Left forelimb (tissue), 1 donor: ENCODE measurements at places on chromosomes 11 and 22.

DNA sequence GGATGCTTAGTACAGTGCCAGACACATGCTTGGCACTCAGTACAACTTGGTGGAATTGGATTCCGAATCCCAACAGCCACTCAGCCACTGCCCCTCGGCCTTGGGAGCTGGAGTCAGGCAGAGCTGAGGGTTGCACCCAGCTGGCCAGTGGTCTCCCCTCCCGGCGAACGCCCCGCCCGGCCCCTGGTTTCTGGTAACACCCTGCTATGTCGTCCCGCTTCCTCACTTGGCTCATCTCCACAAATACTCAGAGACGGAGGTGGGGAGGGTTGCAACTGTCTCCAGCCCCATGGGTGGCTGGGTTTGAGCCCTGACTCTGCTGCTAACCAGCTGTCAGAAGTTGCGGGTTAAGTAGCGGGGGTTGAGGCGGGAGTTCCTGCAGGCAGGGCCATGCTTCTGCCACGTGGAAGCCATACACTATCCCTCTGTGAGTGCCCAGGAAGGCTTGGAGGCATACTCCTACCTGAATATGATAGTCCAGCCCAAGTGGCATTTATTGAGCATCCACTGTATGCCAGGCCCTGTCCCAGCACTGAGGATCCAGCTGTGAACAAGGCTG is 67.1 kb downstream of the GRIK4 start:
- DNase-seq, result no peak

DNA sequence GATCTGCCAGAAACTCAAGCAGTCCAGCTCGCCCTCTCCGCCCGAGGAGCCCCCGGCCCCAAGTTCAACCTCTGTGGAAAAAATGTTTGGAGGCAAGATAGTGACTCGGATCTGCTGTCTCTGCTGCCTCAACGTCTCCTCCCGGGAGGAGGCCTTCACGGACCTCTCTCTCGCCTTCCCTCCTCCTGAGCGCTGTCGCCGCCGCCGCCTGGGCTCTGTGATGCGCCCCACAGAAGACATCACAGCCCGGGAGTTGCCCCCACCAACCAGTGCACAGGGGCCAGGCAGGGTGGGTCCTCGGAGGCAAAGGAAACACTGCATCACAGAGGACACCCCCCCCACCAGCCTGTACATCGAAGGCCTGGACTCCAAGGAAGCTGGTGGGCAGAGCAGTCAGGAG is 20.8 kb downstream of the USP35 start:
- DNase-seq, result no peak

DNA sequence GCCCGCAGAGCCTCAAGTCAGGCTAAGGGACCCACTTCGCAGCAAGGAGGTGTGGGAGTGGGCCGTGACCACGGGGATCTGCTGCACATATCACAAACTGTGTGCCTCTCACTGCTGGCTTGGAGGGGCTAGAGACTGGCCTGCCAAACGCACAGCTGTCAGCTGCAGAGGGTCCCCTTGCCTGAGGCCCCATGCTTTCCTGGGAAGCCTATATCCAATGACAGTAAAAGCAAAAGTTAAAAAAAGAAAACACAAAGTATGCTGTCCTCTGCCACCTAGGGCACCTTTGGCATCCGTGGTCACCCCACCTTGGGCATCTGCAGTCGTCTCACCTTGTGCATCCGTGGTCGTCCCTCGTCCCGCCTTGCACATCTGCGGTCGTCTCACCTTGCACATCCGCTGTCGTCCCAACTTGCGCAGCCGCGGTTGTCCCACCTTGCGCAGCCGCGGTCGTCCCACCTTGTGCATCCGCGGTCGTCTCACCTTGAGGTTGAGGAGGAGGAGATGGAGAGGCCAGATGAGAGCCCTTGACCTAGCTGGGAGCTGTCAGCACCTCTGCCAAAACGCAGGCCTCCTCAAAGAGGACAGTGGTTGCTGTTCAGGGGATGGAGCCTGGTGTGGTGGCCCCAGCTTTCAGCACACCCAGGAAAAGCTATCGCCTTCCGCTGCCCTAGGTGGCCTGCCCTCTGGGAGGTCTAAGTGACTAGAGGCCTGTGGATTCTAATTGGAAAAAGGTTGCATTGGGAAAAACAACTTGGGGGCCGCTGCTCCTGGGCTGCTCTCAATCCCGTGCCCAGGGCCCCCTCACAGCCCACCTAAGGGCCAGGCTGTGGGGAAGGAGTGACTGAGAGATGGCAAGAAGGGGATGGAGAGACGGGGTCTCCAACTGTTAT is 90.5 kb downstream of the MYEOV start:
- DNase-seq, result peak; percentile 73

- no peak for DNase-seq
Measured at GRCh38 chr22:41398921-41399320, 17.2 kb downstream of the TEF start.

DNA sequence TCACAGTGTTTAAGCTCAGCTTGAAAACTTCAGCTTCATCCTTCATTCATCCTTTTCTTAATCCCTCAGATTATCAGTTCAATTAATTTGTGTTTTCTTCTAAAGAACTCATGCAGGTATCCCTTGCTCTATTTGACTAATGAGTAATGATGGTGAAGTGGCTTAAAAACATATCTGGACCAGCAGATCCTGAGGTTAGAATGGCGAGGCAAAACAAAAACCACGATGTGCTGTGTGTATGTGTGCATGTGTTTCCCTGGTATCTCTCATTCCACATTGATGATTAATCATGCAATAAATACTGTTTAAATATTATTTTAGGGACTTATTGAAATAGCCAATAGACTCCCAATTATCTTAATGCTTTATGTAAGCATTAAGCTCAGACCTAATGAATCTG is 437.0 kb downstream of the DYNC2H1 start:
- DNase-seq, result no peak

GRCh38 chr22:35071784-35072183 is 5.8 kb downstream of the ISX start:
- DNase-seq, result no peak
